ENCODE measurements at places on chromosomes 6 and 20. TPM values are rescaled to one million over a fixed set of nuclear protein-coding genes. Genes with fewer than 3 reads are reported as not detected.

Gene GCNT2
- 6.4 TPM for total RNA-seq

Gene MYBL2
- 29.8 TPM for total RNA-seq

DNA sequence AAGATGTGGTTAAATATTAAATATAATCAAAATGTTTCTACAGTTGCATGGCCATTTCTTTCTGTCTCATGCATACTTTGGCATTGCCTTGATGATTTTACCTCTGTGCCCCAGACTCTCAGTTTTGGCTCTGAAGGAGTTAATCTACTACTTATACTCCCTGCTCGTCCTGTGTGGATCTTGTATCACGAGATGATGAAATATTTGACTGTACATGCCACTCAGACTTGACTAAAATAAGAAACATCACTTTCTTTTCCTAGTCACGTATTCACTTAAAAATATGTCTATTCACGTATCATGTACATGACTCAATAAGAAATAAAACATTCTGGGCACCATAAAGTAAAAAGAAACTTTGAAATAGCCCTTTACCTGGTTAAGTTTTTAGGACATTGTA, 397.7 kb downstream of the RFPL4B start:
- DNase-seq, result no peak

DNA sequence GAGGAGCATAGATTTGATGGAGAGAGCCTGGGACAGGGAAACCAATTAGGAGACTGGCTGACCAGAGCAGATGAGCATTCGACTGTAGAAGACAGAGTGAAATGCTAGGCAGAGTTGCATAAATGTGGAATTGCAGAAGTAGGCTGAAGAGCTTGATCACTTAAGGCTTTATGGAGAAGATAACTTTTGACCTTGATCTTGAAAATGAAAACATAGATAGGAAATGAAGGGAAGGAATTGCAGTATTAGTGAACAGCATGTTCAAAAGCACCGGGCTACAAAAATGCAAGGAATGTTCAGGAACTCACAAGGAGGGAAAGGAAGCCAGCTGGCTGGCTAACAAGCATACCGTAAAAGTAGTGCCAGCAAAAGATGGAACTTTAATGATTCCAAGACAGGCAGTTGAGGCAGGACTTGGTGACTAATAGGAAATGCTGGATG, 20.5 kb upstream of the LTV1 start:
- peak; percentile 49 for DNase-seq

DNA sequence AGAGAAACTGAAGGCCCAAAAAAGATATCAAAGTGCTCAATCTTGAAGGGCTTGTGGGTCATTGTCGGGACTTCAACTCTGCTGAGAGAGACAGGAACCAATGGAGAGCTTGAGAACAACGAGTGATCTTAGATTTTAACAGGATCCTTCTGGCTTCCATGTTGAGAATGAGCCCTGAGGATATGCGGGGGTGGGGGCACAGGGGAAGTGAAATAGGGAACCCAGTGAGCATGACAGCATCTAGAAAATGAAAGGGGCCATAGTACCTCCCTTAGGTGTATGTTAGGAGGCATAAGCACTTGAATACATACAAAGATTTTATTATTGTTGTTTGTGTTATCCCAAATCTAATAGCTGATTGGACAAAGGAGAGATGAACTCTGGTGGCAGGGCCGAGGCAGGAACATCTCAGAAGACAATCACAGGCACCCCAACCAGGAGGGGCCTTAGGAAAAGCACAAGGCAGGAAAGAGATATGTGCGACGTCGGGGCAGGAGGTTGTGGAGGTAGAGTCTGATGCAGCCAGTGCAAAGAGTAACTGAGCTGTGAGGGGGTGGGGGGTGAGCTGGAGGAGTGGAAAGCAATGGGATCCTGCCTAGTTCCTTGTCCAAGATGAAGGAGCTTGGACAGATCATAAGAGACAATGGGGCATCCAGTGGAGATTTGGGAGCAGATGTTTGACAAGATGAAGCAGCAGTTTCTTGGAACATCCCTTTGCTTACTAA, 10.4 kb downstream of the TGM6 start:
- no peak for DNase-seq

- DNase-seq, result no peak
Measured at GRCh38 chr6:11282245-11282644, 49.8 kb upstream of the NEDD9 start.

DNA sequence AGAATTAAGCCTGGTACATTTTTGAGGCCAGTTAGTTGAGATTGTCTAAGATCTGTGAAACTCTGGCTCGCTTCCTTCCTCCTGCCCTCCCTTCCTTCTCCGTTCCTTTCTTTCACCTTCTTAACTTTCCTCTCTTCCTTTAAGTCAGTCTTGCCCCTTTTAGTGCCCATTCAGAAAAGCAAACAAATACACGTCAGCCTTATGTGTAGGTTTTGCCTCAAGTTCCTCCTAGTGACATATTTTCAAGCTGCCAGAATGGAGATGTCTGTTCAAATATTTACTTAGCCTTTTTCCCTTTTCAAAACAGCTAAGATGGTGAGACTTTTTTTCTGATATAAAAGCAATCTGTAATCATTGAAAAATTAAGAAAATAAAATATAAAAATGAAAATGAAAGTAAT, 178.4 kb downstream of the FARS2 start:
- no peak for DNase-seq

All from MG63 (cell line).